ENCODE measurements at places on chromosomes 11 and 22.
A peak's percentile ranks its signal among the peaks of the same experiment; 100 is the strongest.

GRCh38 chr11:47899801-47900200 lies 51.7 kb upstream of the NUP160 start:
- ATAC-seq, result peak; percentile 51

- ATAC-seq, result peak; percentile 91
Measured at GRCh38 chr11:75241036-75241905, 697 bp downstream of the TPBGL start.

DNA sequence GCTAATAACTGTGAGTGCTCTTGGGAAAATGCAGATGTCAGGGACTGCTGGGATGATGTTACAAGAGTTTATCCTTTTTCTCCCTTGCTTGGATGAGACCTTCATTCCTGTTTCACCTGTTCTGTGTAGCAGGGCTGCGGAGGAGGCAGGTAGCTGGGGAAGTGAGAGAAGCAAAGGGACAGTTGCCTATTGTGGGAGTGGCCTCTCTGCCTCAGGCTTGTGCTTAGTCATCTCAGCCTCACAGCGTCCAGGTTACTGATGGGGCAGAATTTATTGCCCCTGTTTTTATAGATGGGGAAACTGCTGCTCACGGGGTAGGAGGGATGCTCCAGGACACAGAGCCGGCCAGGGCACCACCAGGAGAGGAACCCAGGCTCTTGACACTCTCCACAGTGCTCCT lies 1.7 kb downstream of the STX3 start:
- no peak for ATAC-seq

DNA sequence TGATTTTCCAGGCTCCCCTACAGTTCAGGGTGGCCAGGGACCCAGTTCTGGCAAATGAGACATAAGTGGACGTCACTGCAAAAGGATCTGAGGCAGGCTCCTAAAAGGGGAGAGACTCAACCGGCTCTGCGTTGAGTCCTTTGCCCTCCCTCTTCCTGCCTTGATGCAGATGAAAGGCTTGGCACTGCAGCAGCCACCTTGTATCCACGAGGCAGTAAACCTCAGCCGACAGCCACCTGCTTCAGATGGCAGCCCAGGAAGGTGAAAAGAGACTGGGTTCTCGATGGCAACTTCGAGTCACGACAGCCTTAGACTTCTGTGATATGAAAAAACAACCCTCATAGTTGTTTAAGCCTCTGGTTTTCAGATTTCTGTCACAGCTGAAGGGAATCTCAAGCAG lies 14.7 kb upstream of the TREH start:
- no peak for ATAC-seq

GRCh38 chr11:20963596-20963995 lies 294.2 kb downstream of the NELL1 start:
- no peak for ATAC-seq
